Fibroblast of lung (primary cell): ENCODE measurements at places on chromosomes 13 and 19.

DNA sequence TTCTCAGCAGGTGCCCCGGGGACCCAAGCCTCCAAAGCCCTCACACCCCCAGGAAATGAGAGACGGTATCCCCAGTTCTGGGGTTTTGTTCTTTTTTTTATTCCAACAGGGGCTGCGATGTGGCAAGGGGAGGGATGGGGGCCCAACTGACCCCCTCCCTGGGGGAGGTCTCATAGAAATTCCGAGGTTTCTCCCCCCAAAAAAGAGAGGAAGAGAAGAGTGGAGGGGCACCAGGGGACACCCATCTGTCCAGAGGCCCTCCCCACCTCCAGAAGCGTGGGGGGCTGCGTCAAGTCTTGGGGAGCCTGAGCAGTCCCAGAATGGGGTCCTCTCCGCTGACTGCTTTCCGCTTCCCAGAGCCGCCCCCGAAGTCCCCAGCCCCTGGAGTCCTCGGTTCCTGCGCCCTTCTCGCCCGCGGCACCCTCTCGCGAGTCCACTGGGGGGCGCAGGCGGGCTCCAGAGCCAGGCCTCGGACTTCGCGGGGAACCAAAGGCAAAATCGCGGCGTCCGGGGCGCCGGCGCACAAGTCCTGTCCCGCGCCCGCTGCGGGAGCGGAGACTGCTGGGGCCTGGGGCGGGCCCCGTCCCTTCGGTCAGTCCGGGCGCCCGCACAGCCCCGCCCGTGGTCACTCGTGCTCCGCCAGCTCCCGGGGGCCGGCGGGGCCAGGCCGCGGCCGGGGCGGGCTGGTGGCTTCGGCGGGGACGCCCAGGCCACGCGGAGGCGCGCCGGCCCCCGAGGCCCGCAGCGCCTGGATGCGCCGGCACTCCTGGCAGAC is 4.4 kb upstream of the ATP1A3 start:
- DNase-seq, result peak; percentile 36

DNA sequence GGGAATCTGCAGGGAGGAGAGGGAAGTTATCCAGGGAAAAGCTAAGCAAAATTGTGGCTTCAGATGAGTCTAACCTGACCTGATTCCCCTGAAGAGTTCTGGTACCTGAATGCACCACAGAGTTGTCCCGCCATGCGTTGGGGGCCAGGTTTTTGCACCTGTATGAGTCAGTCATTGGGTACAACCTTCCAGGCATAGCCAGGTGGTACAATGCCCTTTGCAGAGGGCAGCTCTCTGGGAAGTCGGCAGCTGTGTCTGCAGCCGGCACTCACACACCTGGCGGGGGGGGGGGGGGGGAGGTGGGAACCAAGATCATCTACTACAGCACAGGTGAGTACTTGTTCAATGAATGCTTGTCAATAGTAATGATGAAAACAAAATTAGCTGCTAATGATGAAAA is 52.5 kb upstream of the GTF3A start:
- DNase-seq, result no peak

- no peak for DNase-seq
These were observed 47.2 kb upstream of the POMP start for GRCh38 chr13:28611654-28612131.

- DNase-seq, result no peak
These were observed 17.1 kb upstream of the CHST8 start for GRCh38 chr19:33604651-33605050.

- DNase-seq, result peak; percentile 98
These were observed 40.3 kb upstream of the USPL1 start for GRCh38 chr13:30577401-30577852.

GRCh38 chr19:14366529-14366928 is 14.7 kb upstream of the ADGRE5 start:
- peak; percentile 81 for DNase-seq

- DNase-seq, result no peak
These were observed at the start of gene PHLDB3 for GRCh38 chr19:43504426-43505185. Gene PHLDB3, minus strand, starts transcription at chr19:43504746. Its CDS starts 628 bp downstream, at chr19:43504118.

DNA sequence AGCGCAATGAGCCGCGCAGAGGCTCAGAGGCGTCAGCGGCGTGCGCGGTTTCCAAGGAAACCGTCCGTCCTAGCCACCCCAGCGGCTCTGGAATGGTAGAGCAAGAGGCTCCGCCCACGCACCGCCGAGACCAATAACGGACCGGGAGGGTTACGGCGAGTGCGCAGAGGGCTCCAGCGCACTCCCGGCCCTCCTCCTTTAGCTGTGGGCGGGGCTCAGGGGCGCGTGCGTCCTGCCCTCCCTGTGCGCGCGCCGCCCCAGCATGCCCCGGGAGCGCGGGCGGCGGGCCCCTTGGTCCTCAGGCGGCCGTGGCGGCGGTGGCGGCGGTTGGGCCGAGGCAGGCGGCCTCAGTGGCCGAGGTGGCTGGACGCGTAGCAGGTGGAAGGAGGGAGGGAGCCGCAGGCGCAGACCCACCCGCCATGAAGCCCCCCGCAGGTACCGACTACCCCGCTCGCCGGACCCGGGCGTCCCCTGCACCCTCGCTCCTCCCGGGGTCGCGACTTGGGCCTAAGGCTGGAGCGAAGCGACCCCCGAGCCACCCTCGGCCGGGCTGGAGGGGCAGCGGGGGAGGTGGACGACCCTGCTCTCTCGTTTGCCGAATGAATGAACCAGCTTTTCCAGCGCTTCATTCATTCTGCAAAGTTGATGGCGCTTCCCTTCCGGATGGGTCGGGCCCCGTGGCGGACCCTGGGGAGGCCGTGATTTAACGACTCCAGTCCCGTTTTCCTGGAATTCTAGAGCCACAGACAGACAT is at the start of gene THOP1:
Gene THOP1 (plus strand): TSS at position 260 of the 754 bp plus-strand sequence. CDS start 160 bp downstream, at position 420.
- DNase-seq, result peak; percentile 98

GRCh38 chr13:91904597-91904996 is 506.2 kb downstream of the GPC5 start:
- DNase-seq, result no peak

GRCh38 chr19:13195678-13196077 is 45.5 kb downstream of the IER2 start:
- no peak for DNase-seq

DNA sequence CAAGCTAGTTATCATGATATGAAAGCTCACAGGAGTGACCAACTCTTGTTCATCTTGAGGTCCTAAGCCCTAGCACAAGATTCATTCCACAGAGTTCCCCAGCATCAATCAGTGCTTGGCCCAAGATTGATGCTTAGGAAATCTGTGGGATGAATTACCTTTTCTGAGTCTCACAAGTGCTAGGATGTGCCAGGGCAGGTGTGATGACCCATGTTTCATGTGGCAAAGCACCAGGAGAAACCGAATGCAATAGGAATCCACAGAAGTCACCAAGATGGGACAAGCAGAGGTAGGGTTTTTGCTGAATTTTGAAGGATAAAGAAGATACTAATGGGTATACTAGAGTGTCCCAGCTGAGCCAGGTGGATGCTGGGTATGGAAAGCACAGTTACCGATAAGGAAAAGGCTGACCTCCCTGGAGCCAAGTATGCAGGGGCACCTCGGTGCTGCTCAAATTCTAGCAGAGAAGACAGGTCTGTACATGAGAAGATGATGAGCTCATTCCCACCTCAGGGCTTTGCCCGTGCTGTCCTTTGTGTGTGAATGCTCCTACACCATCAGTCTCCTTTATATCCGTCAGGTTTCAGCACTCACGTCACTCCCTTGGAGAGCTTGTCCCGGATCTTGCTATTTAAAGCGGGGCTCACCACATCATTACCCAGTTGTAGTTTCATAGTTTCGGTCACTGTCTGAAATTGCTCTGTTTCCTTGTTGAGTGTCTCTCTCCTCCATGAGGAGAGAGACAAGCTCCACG is 168.9 kb upstream of the TSC22D1 start:
- no peak for DNase-seq

DNA sequence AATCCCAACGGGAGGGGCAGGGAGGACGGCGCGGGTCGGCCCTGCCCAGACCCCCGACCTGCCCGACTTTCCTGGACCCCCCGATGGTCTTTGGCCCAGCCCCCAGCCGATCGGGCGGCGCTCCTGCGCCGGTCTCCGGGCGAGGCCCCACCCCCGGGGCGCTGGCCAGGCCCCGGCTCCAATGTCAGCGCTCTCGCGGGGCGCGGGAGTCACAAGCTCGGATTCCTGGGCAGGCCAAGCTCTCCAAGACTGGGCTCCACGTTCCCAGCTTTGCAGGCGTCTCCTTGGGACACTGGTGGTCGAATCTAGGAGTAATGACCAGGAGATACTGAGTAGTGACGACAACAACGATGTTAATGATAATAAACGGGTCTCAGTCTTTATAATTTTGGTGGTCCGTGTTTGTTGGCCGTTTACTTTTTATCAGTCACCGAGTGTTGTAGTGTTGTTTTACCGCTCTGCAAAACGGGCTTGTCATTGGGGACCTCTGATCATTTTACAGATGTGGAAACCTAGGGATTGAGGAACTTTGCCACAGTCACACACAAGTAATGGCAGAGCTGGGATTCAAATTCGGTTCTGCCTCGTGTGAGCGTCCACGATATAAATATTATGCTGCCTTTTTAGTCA is 545 bp downstream of the RAD23A start:
- DNase-seq, result peak; percentile 81

- no peak for DNase-seq
These were observed 13.9 kb downstream of the FCHO1 start for GRCh38 chr19:17765069-17765618.

DNA sequence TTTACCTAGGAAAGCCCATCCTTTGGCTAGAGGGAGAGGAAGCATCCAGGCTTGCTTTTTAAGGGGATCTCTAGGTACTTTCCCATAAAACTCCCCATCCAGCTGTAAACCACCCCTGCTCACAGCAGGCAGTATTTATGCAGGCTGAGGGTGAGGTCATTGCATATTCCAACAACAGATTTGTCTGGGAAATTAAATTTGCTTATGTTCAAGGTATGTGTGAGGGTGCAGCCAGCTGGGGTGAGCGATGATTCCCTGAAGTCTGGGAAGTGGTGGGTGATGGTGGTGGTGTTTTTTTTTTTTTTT is 96.3 kb upstream of the C1QTNF9B start:
- DNase-seq, result peak; percentile 75

- no peak for DNase-seq
These were observed 150.4 kb downstream of the PDS5B start for GRCh38 chr13:32736648-32737047.

DNA sequence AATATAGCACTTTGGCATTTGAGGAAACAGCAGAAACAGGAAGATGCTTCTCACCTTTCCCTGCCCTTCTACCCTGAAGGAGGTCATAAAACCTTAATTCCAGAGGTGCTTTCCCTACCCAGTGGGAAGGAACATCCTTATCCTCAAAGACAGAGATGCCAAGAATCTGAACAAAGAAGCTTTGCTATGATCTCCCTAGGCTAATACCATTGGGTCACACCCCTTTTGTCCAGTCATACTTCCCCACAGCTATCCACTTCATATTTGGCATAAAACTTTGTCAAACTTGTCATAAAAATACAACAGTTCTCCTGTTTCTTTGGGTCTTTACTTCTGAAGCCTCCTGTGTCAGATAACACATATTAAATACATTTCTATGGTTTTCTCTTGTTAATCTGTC is 21.7 kb upstream of the RXFP2 start:
- DNase-seq, result no peak

- no peak for DNase-seq
These were observed 1.2 kb downstream of the GJB2 start for GRCh38 chr13:20191311-20192157.

DNA sequence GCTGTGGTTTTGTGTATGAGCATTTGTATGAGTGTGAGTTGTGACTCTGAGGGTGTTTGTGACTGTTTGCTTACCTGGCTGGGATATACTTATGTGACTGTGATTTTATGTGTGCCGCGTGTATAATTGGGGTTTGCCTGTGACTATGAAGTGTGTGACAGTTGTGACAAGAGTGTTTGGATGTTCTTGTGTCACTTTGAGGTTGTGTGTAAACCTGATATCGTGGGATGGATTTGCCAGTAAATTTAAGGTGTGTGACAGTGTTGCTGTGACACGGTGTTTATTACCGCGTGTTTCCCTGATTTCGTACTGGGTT is 442 bp downstream of the ZNF420 start:
- no peak for DNase-seq

GRCh38 chr13:114143806-114144605 is 11.6 kb upstream of the RASA3 start:
- no peak for DNase-seq

DNA sequence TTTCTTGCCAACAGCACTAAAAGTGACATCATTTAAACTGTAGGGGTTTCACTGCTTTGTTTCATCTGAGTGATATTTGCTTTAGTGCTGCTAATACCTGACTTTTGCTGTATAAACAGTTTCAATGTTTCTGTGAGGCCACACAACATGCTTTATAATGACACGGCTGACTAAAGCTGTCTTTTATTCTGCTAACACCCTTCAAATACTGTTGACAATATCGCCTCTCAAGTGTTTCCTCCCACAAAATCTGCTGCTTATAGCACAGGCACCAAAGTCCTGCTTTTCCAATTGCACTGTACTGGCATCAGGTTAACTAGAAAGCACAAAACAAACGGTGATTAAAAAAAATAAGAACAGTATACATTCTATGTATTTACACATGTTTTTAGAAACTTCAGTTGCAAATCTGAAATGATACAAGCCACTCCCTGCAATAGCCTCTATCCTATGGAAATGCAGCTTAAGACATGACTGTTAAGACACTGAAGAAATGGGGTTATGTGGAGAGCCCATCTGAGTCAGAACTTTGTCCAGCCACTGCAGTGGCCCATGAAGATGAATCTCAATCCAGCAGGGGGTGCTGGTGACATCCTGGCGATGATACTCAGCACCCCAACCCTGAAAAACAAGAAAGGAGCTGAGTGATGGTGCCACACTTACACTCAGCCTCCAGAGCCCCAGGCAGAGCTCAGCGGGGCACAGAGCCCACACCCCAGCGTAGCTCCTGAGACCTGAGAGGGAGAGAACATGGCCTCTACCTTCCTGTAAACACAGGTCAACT is 29.4 kb downstream of the RFXAP start:
- DNase-seq, result no peak

GRCh38 chr19:31254180-31254551 is 95.1 kb downstream of the TSHZ3 start:
- DNase-seq, result peak; percentile 62

- no peak for DNase-seq
These were observed 3.4 kb upstream of the TMED1 start for GRCh38 chr19:10839114-10840050.
